ENCODE measurements at places on chromosomes 13 and 19. TPM values are rescaled to one million over a fixed set of nuclear protein-coding genes. Genes with fewer than 3 reads are reported as not detected.

Gene NCR1
- 22.1 TPM for total RNA-seq

Gene TUBA3C
- not detected for total RNA-seq

Gene IL4I1
- total RNA-seq: 1.9 TPM

Gene NLRP5
- total RNA-seq: not detected

Gene PLVAP
- not detected for total RNA-seq

Gene ZNF667
- total RNA-seq: 1.7 TPM

Gene ATXN8OS
- not detected for total RNA-seq

Gene C19orf85
- total RNA-seq: not detected

Gene SERTM1
- total RNA-seq: not detected

Gene TSSK6
- 4.4 TPM for total RNA-seq

Gene C1QTNF9B
- not detected for total RNA-seq

Gene FCAR
- total RNA-seq: 8.5 TPM

Gene C5AR2
- total RNA-seq: 0.10 TPM

Gene KLHL1
- not detected for total RNA-seq

Gene CGB1
- total RNA-seq: not detected

DNA sequence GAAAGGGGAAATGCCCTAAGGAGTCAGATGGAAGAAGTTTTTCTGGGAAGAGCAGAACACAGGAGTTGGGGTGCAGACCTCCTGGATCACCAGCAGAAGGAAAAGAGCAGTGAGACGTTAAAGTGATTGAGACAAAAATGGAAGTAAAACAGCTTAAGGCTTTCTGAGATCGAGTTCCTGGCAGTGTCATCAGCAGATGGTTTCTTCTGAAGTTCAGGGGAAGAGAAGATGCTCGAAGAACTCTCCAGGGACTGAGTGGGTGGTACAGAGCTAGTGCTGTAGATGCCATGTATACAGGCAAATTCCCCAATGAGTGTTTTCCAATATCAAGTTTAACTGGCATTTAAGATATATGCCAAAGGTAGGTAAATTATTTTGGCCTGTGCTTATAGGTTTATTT, 272.2 kb upstream of the KLF12 start:
- no peak overlapping the region for H3K27ac ChIP-seq
- DNase-seq: no peak
- H3K4me3 ChIP-seq: no peak overlapping the region
- no peaks in the 10 kb centered on the region for H3K4me1 ChIP-seq
- no peaks in the 10 kb centered on the region for H3K27me3 ChIP-seq
- no peaks in the 10 kb centered on the region for H3K36me3 ChIP-seq

DNA sequence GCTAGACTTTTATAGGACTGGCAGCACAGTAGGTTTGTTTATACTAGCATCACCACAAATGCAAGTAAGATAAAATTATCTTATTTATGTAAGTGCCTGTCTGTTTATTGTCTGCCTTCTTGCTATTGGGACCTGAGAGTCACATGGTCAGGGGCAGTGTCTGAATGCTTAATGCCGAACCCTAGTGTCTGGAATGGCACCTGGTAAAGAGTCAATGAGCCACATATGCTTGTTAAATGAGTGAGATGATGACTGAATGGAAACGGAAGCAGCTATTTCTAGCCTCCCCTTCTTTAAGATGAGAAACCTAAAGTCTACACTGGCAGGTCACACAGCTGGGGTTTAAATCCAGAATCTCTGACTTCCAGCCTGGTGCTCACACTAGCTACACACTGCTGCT, 92.2 kb downstream of the STOML3 start:
- no peak overlapping the region for H3K4me3 ChIP-seq
- no peaks in the 10 kb centered on the region for H3K27me3 ChIP-seq
- H3K4me1 ChIP-seq: no peaks in the 10 kb centered on the region
- H3K27ac ChIP-seq: no peak overlapping the region
- DNase-seq: no peak

GRCh38 chr19:19711306-19711933, 21.5 kb downstream of the ZNF14 start:
- H3K27me3 ChIP-seq: no peaks in the 10 kb centered on the region
- H3K4me1 ChIP-seq: no peaks in the 10 kb centered on the region
- peak overlapping the region; percentile 17 for H3K4me3 ChIP-seq
- no peak overlapping the region for H3K27ac ChIP-seq
- DNase-seq: no peak

DNA sequence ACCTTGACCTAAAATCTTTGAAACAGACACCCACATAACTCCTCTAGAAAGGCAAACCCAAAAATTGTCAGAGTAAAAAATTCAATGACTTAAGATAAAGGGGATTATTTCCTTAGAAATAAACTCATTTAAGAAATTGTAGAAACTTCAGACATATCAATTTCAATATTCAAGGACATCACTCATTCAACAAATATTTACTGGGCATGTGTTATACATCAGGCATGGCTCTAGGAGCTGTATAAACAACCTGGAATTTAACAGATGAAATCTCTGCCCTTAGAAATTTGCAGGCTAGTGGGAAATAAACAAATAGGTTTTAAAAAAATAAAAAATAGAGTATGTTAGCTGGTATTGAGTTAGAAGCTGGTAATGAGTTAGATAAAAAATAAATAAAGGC, 84.0 kb upstream of the LSM14A start:
- DNase-seq: no peak
- H3K4me1 ChIP-seq: no peaks in the 10 kb centered on the region
- H3K27me3 ChIP-seq: no peaks in the 10 kb centered on the region

- no peaks in the 10 kb centered on the region for H3K36me3 ChIP-seq
- H3K4me3 ChIP-seq: no peak overlapping the region
- no peak for DNase-seq
- H3K4me1 ChIP-seq: no peaks in the 10 kb centered on the region
- no peaks in the 10 kb centered on the region for H3K27me3 ChIP-seq
- no peak overlapping the region for H3K27ac ChIP-seq
Measured at GRCh38 chr13:46010148-46010547, 42.4 kb downstream of the ZC3H13 start.

GRCh38 chr13:101300531-101300930, 115.8 kb downstream of the NALCN start:
- no peak overlapping the region for H3K27ac ChIP-seq
- no peak overlapping the region for H3K4me3 ChIP-seq
- H3K36me3 ChIP-seq: no peaks in the 10 kb centered on the region
- DNase-seq: no peak
- H3K4me1 ChIP-seq: no peaks in the 10 kb centered on the region

GRCh38 chr13:113451951-113452421, 1.3 kb downstream of the ADPRHL1 start:
- no peaks in the 10 kb centered on the region for H3K36me3 ChIP-seq
- no peak for DNase-seq
- no peaks in the 10 kb centered on the region for H3K4me1 ChIP-seq
- H3K27ac ChIP-seq: no peak overlapping the region
- no peaks in the 10 kb centered on the region for H3K27me3 ChIP-seq
- H3K4me3 ChIP-seq: no peak overlapping the region

GRCh38 chr19:29678484-29679106, 13.3 kb downstream of the PLEKHF1 start:
- H3K27ac ChIP-seq: no peak overlapping the region
- no peak overlapping the region for H3K4me3 ChIP-seq
- DNase-seq: no peak
- H3K36me3 ChIP-seq: peaks cover 34% of the 10 kb centered on the region

DNA sequence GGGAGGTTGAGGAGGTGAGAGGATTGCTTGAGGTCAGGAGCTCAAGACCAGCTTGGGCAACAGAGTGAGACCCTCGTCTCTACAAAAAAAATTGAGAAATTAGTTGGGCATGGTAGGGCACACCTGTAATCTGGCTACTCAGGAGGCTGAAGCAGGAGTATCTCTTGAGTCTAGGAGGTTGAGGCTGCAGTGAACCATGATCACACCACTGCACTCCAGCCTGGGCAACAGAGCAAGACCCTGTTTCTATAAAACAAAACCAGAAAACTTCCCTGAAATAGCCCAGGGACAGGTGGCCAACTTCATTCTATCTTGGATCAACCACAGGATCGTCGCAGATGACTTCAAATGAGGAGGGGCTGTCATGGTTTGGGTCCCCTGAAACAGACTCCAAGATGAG, 28.7 kb downstream of the COLGALT1 start:
- no peaks in the 10 kb centered on the region for H3K4me1 ChIP-seq
- no peaks in the 10 kb centered on the region for H3K27me3 ChIP-seq
- H3K4me3 ChIP-seq: no peak overlapping the region
- H3K27ac ChIP-seq: no peak overlapping the region
- DNase-seq: no peak
- H3K36me3 ChIP-seq: peaks cover 38% of the 10 kb centered on the region

DNA sequence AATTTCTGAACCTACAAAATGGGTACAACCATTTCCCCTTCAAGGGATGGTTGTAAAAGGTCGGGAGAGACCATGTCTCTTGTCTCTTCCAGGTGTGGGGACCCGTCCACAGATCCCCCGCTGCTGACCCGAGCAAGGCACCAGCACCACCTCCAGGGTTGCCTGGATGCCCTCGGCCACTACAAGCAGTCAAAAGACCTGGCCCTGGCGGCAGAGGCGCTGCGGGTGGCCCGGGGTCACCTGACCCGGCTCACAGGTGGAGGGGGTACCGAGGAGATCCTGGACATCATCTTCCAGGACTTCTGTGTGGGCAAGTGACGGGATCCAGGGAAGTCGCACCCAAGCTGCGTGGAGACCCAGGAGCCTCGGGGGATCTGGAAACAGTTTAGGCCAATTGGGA, 4.0 kb downstream of the GTPBP3 start:
- no peak overlapping the region for H3K4me3 ChIP-seq
- no peak for DNase-seq
- no peak overlapping the region for H3K27ac ChIP-seq
- no peaks in the 10 kb centered on the region for H3K36me3 ChIP-seq
- peaks cover 6% of the 10 kb centered on the region for H3K4me1 ChIP-seq

- no peaks in the 10 kb centered on the region for H3K36me3 ChIP-seq
- no peak overlapping the region for H3K27ac ChIP-seq
- H3K27me3 ChIP-seq: no peaks in the 10 kb centered on the region
- H3K4me3 ChIP-seq: no peak overlapping the region
- DNase-seq: no peak
- peaks cover 7% of the 10 kb centered on the region for H3K4me1 ChIP-seq
Measured at GRCh38 chr13:21218351-21219035, 42.0 kb downstream of the MRPL57 start.

- no peak overlapping the region for H3K27ac ChIP-seq
- no peak for DNase-seq
- H3K4me1 ChIP-seq: peaks cover 36% of the 10 kb centered on the region
Measured at GRCh38 chr19:1042689-1043511, 3.0 kb downstream of the ABCA7 start.

DNA sequence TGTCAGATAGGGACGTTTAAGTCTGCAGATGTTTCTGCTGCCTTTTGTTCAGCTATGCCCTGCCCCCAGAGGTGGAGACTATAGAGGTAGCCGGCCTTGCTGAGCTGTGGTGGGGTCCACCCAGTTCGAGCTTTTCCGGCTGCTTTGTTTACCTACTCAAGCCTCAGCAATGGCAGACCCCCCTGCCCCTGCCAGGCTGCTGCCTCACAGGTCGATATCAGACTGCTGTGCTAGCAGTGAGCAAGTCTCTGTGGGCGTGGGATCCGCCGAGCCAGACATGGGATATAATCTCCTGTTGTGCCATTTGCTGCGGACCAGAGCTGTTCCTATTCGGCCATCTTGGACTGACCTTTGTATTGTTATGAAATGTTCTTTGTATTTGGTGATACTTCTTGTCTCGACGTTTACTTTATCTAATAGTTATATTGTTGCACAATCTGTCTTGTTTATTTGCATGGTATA, 46.3 kb downstream of the NBEA start:
- no peak overlapping the region for H3K4me3 ChIP-seq
- no peaks in the 10 kb centered on the region for H3K27me3 ChIP-seq
- no peaks in the 10 kb centered on the region for H3K36me3 ChIP-seq
- DNase-seq: no peak
- no peaks in the 10 kb centered on the region for H3K4me1 ChIP-seq
- no peak overlapping the region for H3K27ac ChIP-seq

DNA sequence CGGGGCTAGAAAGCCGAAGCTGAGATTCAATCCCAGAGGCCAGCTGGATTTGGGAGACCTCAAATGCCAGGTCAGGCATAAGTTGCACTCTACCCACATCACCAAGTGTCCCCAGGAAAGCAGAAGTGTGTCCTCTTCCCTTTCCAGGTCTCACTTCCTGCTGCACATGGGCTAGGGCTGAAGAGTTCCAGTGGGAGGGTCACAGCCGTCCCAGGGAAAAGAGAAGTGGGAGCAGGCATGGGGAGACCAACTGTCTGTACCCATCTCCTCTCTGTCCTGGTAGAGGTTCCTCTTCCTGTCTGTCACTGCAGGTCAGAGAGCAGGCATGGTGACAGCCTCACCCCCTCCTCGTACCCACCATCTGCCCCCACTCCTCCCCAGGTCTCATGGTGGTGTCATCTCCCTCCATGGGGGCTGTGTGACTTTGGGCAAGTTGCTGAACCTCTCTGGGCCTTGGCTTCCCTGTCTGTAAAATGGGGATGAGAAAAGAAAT, 14.8 kb downstream of the AXL start:
- H3K4me3 ChIP-seq: no peak overlapping the region
- H3K36me3 ChIP-seq: no peaks in the 10 kb centered on the region
- no peak overlapping the region for H3K27ac ChIP-seq
- no peaks in the 10 kb centered on the region for H3K27me3 ChIP-seq

GRCh38 chr19:17543986-17544385, 11.5 kb upstream of the COLGALT1 start:
- no peaks in the 10 kb centered on the region for H3K27me3 ChIP-seq
- no peaks in the 10 kb centered on the region for H3K36me3 ChIP-seq

- H3K27ac ChIP-seq: no peak within 1 kb of the TSS
- no peak for DNase-seq
- H3K4me3 ChIP-seq: no peak within 1 kb of the TSS
- H3K36me3 ChIP-seq: no peaks in the 10 kb centered on the region
Measured at GRCh38 chr13:25171517-25172302, at the start of gene AMER2. Gene AMER2, minus strand, starts transcription at chr13:25172288. Its CDS starts 669 bp downstream, at chr13:25171619.

- no peak overlapping the region for H3K4me3 ChIP-seq
- H3K36me3 ChIP-seq: no peaks in the 10 kb centered on the region
- no peak for DNase-seq
- H3K27me3 ChIP-seq: no peaks in the 10 kb centered on the region
Measured at GRCh38 chr19:1361601-1362386, 21.9 kb upstream of the NDUFS7 start.

GRCh38 chr19:6181119-6181518, 45.7 kb downstream of the ACSBG2 start:
- no peak for DNase-seq
- no peaks in the 10 kb centered on the region for H3K27me3 ChIP-seq
- no peaks in the 10 kb centered on the region for H3K36me3 ChIP-seq

DNA sequence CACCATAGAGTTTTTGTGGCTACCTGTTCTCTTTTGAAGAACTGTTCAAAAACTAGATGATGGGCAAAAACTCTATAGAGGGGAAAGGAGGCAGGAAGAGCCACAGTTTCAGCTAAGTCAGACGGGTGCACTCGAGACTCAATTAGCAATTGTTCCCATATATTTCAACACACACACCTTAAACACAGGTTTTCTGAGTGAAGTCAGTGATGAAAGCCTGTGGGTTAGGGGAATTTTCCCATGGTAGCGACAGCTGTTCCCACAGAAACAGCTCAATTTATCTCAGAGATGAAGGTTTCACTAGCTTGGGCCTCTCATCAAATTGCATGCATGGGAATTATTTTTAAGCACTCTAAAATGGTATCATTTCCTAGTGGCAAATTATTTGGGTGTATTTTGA, 143.4 kb downstream of the ZIC5 start:
- H3K27ac ChIP-seq: no peak overlapping the region
- H3K4me1 ChIP-seq: no peaks in the 10 kb centered on the region
- no peak overlapping the region for H3K4me3 ChIP-seq
- no peak for DNase-seq
- no peaks in the 10 kb centered on the region for H3K27me3 ChIP-seq
- H3K36me3 ChIP-seq: no peaks in the 10 kb centered on the region

- H3K27me3 ChIP-seq: no peaks in the 10 kb centered on the region
- no peak for DNase-seq
- H3K4me3 ChIP-seq: no peak overlapping the region
- H3K27ac ChIP-seq: no peak overlapping the region
Measured at GRCh38 chr19:18364826-18365528, 21.0 kb upstream of the GDF15 start.
